ENCODE measurements at places on chromosomes 2 and 18.

GRCh38 chr2:23096906-23097602 is 287.9 kb upstream of the KLHL29 start:
- DNase-seq, result no peak

GRCh38 chr2:3044587-3045317 is 332.9 kb downstream of the EIPR1 start:
- DNase-seq, result no peak

DNA sequence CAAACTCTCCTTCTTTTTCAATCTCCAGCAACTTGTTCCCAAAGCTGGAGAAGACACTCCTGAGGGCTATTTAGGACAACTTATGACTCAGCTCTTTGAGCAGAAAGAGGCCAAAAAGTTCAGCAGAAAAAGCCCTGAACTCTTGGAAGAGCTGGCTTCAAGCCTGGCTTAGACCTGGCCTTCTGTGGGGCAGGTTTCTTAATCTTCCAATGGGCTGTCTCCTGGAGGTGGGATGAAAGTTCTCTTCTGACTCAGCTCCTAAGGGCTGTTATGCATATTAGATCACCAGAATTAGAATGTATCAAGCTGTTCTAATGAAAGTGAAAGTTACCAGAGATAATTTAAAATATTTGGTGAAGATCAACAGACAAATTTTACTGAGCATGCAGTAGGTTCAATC is 129.4 kb downstream of the RAD51AP2 start:
- no peak for DNase-seq

DNA sequence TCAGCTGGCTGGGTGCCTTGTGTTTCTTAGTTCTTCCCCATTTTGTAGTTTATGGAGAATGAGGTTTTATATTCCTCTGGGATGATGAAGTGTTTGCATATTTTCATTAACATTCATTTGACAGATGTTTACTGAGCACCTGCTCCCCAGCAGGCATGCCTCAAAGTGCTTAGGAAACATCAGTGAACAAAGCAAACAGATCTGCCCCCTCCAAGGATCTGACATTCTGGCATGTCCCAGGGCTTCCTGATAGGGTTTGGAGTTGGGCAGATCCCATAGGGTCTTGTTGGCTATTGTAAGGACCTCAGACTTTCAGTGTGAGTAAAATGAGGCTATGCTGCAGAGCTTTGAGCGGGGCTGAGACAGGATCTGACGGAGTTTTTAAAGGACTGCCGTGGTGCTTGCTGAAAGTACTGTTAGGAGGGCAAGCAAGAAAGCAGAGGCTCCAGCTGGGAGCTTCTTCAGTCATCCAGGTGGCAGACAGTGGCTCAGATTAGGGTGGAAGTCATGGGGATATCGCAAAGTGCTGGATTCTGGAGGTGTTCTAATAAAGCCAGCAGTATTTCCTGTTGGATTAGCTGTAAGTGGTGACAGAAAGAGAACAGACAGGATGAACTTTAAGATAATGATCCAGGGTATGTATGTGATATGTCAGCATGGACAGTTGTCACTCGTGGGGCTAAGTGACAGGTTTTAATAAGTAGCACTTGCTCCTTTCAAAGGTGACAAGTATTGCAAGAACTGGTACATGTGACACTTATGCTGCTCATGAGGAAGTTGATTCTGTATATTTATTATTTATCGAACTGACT is 11.3 kb upstream of the IAH1 start:
- no peak for DNase-seq

DNA sequence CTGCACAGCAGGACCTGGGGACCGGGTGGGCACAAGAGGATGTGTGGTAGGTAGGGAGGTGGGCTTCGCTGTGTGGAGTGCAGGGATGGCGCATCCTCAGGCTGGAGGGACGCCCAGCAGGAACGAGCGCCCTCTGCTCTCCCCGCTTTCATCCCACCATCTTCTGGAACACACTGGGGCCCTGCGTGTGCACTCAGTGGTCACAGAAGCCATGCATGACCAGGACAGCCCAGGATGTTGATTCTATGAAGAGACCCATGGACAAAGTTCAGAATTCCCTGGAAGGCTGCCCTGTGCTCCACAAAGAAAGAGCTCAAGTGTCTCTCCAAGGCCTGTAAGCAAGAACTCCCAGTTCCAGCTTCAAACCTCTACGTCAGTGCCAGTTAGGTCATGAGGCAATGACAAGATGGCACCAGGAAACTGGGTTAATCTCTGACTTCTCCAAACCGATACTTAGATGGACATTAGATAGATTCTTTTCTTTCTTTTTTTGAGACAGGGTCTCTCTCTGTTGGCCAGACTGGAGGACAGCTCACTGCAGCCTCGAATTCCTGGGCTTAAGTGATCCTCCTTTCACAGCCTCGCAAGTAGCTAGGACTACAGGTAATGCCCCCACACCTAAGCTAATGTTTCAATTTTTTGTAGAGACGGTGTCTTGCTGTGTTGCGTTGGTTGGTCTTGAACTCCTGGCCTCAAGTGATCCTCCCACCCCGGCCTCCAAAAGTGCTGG is 3.4 kb downstream of the SLC66A2 start:
- DNase-seq, result no peak

DNA sequence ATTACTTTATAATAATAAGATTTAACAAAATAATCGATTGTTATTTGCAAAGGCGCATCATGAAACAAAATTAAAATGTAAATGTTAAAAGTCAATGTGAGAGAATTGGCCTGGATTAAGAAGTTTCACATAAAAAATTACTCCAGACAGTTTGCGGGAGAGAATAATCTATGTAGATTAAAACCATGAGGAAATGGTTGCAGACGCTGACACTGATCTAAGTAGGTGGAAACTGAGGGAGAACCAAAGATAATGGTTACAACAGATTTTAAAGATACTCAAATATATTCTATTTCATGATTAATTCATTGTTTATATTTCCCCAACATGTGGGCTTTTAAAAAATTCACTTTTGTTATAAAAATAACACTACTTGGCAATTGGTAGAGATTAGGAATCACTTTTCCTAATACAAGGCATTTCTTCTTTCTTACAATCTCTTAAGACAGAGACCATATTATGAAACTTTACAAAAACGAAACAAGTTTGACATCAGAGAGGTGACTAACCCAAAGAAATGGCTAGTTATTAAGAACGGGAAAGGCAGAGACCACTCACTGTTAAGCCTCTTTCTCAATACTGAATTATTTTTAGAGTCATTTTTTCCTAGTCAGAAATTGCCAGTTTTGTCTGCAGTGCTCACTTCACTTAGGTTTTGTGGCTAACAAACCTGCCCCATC is 1.6 kb downstream of the KANSL1L start:
- DNase-seq, result no peak

DNA sequence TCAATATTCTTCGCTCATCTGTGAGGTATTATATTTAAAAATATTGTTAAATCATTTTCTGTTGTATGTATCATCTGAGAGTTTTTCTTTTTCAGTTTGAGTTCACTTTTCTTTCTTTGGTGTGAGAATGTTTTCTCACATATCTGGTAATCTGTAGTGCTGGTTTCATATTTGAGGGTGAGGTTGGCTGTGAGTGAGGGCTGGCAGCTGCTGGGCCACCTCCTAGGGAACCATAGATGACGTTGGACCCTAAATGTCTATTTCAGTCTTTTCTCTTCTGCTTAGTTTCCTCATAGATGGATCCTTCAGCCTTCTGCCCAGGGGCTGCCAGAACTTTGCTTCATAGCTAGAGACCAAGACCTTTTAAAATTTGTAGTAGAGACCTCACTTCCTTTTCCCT is 33.5 kb downstream of the MGAT5 start:
- no peak for DNase-seq

DNA sequence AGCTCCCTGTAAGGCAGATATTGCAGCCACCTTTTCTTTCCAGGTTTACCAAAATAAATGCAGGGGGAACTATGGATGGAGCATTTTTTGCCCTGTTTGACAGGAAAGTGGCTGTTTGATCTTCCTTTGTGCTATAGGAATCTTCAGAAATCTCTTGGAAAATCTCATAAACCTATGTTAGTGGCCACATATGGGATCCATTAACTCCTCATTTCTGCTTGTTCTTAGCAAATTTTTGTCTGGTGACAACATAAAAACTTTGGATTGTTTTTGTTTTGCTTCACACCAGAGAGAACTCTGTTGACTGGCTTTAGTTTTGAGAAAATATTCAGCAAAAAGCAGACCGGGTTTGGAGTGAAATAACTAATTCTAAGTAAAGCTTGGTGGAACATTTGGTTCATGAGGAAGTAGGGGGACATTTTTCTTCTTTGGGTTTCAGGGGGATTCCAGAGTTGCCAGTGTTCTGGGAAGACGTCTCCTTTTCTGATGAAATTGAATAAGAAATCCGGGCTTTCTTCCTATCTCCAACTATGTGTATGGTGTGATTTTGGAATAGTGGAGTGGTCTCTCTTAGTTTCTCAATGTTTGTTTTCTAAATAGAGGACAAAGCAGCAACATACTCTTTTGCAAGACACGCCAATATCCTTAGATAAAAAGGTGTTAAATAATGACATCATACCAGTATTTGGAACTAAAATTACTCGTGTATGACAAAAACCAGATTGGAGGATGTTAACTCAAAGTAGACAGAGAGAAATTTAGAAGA is 174.4 kb downstream of the ICOS start:
- no peak for DNase-seq

GRCh38 chr18:48864876-48865275 is 85.9 kb downstream of the SMAD7 start:
- no peak for DNase-seq

GRCh38 chr2:84796798-84797197 is 84.1 kb downstream of the TRABD2A start:
- no peak for DNase-seq

DNA sequence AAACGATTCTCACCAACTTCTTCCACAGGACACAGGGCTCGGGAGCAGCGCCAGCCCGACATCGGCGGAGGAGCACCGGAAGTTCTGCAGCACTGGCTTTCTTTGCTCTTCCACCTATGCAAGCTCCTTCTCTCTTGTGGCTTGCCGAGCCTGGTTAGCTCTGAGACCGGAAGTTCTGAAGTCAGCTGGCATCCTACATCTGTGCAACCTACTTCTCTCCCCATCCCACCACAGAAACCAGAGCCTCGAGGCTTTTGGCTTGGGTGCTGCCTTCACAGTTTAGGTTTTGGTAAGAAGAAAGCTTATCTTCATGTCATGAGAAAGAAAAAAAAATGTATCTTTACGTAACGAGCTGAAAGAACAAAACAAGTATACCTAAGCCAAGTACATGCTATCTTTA is 111.7 kb downstream of the ANKRD44 start:
- peak; percentile 85 for DNase-seq

GRCh38 chr2:165007161-165007744 is 51.9 kb upstream of the SLC38A11 start:
- DNase-seq, result no peak

DNA sequence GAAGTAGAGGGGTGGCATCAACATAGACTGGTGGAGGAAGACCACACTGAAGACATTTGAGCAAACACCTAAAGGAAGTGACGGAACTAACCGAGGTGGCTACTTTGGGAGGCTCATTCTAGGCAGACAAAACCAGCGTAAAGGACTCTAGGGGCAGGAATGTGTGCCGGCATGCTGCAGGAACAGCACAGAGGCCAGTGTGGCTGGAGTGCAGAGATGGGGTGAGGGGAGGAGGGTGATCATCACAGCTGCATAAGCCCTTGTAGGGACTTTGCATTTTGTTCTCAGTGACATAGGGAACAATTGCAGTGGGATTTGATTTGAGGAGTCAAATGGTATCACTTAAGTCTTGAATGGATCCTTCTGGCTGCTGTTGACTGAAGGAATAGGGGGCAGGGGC is 253.5 kb downstream of the NCKAP5 start:
- no peak for DNase-seq
